C1 segment of cervical spinal cord (tissue), 14 donors: ENCODE measurements at places on chromosomes 11 and 22.

DNA sequence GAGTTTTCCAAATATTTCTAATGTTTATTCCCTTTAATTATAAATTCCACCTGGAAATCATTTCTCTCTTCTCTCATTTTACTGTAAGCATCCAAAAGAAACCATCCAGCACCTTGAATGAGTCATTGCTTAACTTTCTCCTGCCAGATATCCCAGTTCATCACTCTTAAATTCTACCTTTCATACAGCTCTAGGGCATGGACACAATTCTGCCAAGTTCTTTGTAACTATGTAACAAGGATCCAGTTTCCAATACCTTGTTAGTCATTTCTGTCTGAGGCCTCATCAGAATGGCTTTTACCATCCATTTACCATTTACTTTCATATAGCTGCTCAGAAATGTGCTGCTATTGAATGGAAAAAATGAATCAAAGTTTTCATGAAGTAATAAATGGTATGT, 455.4 kb upstream of the TENM4 start:
- no peak for DNase-seq

- no peak for DNase-seq
Observed at GRCh38 chr11:94586978-94587377, 19.8 kb downstream of the PIWIL4 start.

GRCh38 chr22:24519496-24519895, 24.4 kb downstream of the UPB1 start:
- DNase-seq = no peak

DNA sequence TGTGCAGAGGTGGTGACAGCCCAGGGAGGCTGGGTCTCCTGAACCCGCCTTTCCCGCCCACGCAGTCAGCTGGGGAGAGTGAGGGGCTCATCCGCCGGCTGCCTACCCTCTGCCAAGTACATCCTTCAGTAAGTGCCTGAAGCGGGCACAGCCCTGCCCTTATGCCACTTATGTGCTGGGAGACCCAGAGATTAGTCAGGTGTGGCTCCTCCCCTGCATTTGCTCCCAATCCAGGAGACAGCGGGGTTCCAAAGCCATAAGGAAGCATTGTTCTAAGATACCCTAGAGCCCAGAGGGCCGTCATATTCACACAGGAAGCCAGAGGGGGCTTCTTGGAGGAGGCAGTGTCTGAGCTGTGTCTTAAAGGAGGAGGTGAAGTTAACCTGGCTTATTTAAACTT, 5.8 kb upstream of the PPP6R3 start:
- DNase-seq = no peak

DNA sequence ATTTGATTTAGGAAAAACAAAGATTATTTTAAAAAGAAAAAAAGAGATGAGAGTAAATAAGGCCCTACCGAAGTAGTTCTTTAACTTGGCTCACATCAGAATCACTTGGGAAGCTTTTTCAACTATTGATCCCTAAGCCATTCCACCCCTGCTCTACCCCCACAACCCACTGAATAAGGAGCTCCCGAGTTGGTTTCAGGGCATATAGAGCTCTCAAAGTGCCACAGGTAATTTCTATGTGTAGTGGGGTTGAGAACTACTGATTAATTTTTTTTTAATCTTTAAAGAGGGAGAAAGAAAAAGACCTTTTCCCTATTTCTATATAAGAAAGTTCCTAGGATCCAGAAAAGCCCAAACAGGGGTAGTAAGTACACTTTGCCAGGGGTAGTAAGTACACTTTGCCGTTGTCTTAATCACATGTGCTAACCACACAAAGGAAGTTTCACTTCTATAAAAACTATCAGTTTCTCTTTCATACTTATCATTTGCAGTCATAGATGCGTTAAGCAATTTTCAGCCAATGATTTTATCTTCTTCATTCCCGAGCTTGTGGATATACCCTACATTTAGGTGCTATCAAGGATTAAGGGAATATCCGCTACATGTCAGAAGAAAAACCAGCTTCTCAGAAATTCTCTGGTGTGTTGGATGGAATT, 108.4 kb upstream of the ZC3H12C start:
- DNase-seq = no peak

DNA sequence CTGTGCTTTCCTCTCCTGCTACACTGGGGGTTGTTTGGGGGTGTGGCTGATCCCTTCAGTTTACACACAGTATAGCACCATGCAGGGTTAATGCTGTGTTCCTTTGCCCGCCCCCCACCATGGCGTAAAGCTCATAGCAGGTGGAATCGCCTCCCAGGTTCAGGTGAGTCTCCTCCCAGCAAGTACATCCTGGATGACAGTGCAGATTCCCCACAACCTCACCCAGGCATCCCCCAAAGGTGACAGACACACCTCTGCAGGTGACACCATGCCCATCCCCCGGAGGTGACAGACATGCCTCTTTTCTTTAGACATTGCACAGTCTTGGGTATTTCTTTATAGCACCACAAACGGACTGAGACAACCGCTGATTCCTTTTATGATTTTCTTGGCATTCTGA, 343.7 kb downstream of the BRD1 start:
- DNase-seq = no peak
